ENCODE measurements at places on chromosomes 5 and 9.

- no peak for DNase-seq
Observed at GRCh38 chr5:55852503-55852902, 1.3 kb downstream of the IL31RA start.

DNA sequence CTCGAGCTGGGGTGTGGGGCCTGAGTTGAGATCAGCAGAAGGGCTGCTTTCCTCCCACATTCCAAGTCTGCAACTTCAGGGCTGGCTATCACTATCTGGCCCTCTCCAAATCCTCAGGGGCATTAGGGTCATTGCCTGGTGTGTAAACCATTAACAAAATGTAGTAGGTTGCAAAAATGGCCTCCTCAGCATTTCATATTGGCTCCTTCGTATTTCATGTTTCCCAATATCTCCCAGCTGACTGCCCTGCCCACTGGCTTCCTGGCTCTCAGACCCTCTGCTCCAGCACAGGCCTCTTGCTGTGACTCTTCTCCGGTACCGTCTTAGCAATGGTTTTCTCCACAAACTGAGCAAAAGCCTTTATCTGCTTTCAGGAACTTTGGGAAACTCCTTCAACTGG is 113.8 kb downstream of the GADD45G start:
- DNase-seq, result no peak

DNA sequence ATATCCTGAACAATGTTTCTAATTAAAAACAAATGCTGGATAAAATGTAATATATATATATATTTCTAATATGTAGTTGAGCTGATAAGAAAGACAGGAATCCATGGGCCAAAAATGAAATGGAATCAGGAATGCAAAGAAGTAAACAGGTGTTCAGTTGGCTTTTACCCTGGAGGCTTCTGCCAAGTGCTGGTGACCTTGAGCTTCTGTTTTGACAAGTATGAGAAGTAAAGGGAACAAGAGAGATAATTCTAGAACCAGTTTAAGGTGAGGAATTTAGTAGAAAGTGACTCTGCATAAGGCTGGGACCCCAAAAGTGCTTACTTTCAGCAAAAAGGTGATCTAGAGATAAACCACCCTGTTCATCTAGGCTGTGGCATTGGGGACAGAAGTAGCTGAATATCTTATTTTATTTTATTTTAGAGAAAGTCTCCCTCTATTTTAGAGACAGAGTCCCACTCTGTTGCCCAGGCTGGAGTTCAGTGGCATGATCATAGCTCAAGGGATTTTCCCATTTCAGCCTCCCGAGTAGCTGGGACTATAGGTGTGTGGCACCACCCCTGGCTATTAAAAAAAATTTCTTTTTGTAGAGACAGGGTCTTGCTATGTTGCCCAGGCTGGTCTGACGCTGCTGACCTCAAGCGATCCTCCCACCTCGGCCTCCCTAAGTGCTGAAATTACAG is 27.0 kb downstream of the DCAF10 start:
- no peak for DNase-seq

- DNase-seq, result no peak
Observed at GRCh38 chr9:37311938-37312708, 110.4 kb upstream of the GRHPR start.

GRCh38 chr5:35832762-35833161 is 23.9 kb upstream of the IL7R start:
- DNase-seq, result no peak

DNA sequence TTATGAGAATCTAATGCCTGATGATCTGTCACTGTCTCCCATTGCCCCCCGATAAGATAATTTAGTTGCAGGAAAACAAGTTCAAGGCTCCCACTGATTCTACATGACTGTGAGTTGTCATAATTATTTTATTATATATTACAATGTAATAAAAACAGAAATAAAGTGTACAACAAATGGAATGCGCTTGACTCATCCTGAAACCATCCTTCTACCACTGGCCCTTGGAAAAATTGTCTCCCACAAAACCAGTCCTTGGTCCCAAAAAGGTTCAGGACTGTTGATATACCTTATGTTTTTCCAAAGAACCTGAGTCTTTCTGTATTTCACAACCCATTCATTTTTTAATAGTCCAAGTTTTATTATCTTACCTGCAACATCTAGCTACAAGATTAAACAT is 403.5 kb downstream of the TAF11L14 start:
- no peak for DNase-seq

GRCh38 chr9:2241461-2241835 is 226.3 kb downstream of the SMARCA2 start:
- DNase-seq, result no peak

DNA sequence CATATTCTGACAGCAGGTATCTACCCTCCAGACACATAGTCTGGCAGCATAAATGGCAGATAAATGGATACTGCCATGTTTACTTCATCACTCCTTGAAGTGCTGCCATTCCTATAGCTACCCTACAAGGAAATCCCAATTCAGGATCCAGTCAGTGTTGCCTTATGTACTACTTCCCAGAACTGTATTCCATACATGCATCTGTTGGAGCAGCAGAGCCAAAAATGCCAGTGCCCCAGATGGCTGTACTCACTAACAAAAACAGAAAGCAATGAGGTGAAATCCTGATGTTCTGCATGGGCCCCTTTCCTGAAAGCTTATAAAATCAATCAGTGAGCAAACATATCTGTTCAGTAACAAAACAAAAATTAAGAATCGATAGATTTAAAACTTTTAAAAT is 490.0 kb upstream of the COX7C start:
- DNase-seq, result no peak

DNA sequence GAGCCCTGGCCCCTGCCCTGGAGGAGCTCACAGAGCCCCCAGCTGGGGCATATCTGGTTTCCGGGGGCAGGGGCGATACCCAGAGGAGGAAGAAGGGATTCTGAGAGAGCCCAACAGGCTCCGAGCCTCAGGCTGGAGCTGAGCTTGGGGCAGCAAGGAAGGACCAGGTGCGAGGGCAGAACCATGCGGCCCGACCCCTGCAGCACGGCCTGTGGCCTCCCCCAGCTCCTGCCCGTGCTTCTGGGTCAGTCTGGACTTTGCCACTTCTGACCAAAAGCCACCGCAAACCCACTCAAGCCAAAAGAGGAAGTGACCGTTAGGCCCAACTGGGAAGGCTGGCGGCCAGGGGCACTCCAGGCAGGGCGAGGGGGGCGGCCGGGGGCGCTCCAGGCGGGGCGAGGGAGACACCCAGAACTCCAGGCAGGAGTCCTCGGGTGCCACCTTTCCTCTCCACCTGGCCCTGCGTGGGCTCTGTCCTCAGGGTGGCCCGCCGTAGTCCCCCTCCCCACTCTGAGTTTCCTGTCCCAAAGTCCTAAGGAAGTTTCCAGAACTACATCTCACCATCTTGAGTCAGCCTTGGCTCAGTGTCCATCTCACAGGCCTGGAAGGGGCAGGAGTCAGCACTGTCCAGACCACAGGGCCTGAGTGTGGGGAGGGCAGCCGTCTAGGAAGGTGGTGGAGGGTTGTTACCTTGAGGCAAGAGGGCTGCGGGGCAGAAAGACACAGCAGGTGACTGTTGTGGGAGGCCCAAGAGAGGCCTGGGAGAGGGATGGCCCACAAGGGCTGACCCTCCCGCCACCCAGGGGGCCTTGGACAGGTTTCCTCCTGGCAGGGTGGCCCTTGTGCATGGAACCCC is 946 bp upstream of the LTC4S start:
- no peak for DNase-seq

DNA sequence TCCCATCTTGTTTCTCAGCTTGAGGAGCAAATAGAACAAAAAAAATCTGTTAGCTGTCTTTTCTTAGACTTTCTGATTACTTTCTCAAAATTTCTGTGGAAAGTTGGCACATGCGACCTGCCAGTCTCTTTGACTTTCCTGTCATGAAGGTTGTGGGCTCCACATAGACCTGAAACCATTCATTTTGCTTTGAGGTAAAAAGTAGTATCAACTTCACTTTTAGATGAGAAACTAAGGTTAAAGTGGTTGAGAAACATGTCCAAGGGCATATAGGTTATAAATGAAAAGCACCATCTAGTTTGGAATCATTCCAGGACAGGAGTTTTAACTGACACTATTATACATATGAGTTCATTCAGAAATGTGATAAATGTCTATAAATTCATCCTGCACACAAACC is 42.7 kb downstream of the ST8SIA4 start:
- no peak for DNase-seq

GRCh38 chr5:16935231-16936149 is 598 bp downstream of the MYO10 start:
- DNase-seq, result no peak

DNA sequence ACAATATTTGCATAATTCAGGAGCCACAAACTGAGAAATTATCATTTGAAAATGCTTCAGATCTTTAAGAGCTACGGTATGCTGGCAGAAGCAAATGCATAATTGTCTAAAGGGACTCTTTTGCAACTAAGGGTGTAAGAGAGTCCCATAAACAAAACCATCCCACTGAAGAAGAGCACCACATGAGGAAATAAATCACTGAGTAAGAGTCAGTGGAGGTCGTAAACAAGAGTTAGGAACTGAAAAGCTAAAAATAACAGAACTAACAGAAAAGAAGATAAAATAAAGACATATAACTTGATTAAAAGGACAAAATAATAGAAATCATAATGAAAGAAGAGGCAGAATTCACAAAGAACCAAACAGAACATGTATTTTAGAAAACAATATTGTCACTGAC is 3.5 kb upstream of the SMC2 start:
- no peak for DNase-seq

DNA sequence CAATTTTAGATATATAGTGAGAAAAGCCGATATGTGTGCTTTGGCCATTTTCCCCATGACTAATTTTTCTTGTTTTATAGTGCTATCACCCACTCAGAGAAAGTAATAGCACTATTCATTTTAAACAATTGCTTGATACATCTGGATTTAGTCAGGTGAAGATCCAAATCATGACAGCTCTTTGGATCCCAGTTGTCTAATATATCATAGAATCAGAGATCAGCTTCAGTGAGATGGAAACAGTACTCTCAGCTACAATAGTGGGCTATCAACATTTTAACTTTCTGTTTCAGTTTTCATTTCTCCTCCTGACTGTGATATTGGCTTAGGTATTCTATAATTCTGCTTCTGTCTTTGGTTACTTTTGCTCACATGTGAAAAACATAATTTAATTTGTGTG is 38.7 kb downstream of the VCAN start:
- no peak for DNase-seq

DNA sequence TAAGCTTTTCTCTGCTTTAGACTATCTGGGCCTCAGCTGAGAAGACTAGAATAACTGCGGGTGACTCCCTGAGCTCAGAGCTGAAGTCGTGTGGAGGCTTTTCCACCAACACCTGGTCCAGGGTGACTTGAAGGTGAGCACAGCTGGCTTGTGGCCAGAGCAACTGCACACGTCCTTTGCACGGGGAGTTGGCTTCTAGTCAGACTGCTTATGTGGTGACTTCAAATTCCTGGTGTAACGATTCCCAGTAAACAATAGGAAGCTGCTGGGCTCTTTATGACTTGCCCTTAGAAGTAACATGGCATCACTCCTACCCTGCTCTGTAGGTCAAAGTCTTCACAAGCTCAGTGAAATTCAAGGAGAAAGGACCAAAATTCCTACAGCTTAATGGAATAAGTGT is 800.6 kb upstream of the CDH6 start:
- no peak for DNase-seq

- no peak for DNase-seq
Observed at GRCh38 chr5:84292788-84293653, 91.7 kb downstream of the EDIL3 start.

- DNase-seq, result no peak
Observed at GRCh38 chr5:133220851-133221674, 169.2 kb downstream of the HSPA4 start.

DNA sequence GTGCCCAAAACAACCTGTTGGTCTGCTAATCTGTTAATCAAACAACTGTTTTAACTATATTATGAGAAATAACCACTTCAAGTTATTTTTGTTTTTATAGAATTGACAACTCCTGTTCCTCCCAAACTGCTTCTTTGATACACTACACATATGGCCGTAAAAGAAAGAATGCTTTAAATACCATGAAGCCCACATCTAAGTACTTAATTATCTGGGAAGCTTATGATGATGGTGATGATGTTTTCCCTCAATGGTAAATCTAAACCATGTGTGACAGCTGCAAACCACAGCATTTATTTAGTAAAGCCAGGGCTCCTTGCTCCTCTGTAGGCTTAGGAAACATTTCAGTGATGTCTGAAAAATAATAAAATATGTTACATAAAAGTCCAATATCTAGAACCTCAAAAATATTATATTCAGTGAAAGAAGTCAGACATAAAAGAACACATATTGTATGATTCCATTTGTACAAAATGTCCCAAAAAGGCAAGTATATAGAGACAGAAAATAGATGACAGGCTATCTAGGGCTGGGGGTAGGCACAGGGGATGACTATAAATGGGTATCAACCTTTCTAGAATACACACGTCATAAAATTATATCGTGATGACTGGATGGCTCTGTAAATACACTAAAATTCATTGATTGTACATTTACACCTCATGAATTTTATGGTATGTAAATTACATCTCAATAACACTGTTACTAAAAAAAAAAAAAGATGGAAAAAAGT is 154.1 kb downstream of the EFNA5 start:
- DNase-seq, result no peak

GRCh38 chr9:77592476-77592875 is 55.6 kb downstream of the GNA14 start:
- no peak for DNase-seq

DNA sequence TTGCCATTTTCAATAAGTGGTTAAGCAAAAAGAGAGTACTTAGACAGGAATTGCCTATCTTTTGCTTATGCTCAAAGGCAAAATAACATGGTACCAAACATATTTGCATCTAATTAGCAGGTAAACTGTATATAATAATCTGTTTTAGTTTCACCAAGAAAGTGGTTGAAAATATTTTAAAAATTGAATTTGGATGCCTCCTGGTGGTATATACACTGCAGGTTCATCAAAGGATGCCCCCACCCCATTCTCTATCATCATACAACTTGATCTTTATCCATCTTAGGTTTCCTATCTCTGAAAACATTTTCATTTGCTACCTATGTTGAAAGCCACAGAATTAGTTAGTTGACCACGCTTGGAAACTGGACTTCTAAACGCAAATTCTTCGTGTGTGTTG is 47.0 kb upstream of the MROH2B start:
- DNase-seq, result no peak

DNA sequence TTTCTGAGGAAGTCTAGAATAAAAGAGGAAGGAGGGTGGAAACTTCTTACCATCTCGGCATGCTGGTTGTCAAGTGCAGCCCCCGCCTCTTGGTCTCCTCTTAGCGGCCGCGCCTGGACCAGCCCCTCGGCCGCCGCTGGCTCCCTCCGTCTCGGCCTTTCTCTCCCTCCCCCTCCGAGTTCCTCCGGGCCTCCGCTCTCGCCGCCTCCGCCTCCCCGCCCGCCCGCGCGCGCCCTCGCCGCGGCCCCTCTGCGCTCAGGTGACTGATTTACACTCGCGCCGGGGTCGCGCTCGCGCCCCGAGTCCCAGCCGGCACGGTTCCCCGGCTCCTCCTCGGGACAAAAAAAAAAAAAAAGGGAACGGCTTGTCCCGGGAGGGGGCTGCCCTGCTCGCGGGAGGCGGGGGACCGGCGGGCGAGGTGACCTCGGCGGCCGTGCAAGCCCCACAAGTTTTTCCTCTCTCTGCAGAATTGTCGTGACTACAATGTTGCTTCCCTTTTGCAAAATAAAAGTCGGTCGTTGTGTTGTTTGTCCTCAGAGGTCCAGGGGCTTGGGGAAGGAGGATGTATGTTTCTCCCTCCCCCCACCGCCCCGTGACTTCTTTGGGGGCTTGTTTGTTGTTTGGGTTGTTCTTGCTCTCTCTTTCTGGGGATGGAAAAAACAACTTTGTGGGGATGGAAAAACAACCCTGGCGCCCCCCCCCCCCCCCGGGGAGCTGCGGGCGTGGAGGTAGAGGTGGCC is at the start of gene BNC2:
BNC2 (minus strand) TSS at position 75 of the 740 bp plus-strand sequence; CDS start at position 53, 22 bp downstream.
- DNase-seq, result no peak

- DNase-seq, result no peak
Observed at GRCh38 chr9:129675620-129676019, 10.2 kb downstream of the PRRX2 start.

- no peak for DNase-seq
Observed at GRCh38 chr5:55629815-55630214, 82.3 kb downstream of the SLC38A9 start.
